Stomach (tissue), 19 donors: ENCODE measurements at places on chromosomes 13 and 19.

GRCh38 chr13:45063261-45063860 is 56.9 kb upstream of the GTF2F2 start:
- DNase-seq, result no peak

- no peak for DNase-seq
These were observed 1.3 kb downstream of the LRG1 start for GRCh38 chr19:4538601-4538954.

GRCh38 chr13:107242138-107242537 is 674.2 kb upstream of the ARGLU1 start:
- DNase-seq, result no peak

DNA sequence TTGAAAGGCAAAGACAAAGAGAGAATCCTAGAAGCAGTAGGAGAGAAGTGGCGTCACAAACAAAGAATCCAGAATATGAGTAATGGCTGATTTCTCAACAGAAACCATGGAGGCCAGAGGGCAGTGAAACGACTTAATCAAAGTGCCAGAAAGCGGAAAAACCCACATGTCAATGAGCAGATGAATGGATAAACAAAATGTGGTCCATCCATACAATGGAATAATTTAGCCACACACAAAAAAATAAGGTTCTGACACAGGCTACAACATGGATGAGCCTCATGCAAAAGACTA is 52.2 kb upstream of the RANBP3 start:
- DNase-seq, result no peak

DNA sequence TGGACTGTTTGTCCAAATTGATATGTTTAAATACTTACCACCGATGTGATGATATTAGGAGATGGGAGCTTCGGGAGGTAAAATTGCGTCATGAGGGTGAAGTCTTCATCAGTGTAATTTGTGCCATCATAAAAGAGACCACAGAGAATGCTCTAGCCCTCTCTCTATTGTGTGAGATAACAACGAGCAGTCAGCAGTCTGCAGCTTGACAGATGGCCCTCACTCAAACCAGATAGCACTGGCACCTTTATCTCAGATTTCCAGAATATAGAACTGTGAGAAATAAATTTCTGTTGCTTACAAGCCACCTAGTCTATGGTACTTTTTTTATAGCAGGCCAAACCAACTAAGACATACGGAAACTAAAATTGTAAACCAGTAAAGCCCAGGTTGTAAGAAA is 1718.9 kb upstream of the MIR17HG start:
- DNase-seq, result no peak

DNA sequence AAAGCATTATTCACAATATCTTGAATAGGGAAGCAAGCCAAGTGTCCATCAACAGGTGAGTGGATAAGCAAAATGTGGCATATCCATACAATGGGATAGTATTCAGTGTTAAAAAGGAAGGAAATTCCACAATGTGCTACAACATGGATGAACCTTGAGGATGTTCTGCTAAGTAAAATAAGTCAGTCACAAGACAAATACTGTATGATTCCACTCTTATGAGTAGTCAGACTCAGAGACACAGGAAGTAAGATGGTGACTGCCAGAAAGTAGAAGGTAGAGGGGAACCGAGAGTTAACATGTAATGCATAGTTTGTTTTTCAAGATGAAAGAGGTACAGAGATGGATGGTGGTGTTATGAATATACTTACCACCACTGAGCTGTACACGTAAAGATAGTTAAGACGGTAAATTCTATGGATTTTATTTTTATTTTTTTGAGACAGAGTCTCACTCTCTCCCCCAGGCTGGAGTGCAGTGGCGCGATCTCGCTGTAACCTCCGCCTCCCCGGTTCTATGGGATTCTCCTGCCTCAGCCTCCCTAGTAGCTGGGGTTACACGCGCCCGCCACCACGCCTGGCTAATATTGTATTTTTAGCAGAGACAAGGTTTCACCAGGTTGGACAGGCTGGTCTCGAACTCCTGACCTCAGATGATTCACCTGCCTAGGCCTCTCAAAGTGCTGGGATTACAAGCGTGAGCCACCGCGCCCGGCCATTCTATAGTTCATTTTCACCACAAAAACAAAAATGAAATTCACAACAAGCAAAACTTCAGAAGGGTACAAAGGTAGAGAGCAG is 1.0 kb upstream of the CHAMP1 start:
- no peak for DNase-seq

DNA sequence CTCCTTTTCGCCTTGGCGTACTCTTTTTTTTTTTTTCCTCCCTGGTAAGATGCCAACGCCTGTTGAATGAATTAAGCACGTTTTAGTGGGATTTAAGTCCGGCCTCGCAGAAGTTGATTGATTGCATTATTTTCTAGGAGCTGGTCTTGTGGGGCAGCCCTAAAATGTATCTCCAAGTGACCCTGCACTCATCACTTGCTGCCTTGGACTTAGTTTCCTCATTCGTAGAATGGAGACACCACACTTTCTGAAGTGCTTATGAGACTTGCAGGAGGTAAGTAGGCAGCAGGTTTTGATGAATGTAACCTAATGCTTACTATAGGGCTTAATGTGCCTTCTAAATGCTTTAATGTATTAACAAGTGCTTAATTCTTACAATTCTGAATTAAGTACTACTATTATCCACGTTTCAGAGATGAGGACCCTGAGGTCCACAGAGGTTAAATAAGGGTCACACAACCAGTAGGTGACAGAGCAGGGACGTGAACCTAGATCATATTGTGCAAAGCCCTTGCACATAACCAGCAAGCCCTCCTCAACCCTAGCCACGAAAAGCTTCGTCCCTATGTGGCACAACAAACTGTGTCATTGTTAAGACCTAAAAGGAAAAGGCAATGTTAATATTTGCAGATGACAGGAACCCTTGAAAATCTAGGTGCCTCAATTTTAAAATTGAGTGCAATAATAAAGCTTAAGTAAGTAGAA is 514 bp upstream of the ARGLU1 start:
- DNase-seq, result no peak

- peak; percentile 77 for DNase-seq
These were observed 51.2 kb downstream of the NLRP12 start for GRCh38 chr19:53772943-53773342.

- no peak for DNase-seq
These were observed 56.7 kb downstream of the AKAP11 start for GRCh38 chr13:42328672-42329071.

DNA sequence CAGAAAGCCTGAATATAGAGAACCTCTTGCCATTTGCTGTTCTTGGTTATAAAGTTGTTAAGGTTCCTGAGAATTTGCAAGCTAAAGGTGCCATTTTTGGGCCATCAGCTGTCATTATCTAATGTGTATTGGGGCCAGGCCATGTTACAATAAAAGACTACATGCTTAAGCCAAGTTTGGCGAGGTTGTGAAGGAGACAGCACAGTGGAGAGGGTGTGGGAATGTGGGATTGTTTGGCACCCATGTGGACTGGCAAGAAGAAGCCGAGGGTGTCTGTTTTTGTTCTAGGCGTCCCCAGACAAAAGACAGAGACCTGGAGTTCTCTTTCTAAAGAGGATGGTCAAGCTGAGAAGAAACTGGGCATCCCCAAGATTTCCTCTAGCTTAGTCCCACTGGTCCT is 64.7 kb downstream of the ZNF44 start:
- DNase-seq, result no peak

DNA sequence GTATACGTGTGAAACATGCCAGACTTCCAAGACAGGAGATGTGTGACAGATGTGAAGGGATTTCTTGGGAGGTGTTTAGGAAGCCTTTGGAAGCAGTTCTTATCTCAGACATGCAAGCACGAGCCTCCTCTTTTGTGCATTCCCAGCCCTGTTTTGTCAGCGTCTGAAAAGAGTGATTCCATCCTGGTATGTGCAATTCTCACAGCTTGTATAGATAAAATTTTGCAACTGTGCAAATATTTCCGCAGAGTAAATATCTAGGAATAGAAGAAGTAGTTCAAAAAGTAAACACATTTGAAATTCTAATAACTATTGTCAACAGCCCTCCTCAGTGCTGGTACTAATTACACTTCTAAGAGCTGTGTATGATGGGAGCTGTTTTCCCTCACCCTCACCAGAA is 72.3 kb upstream of the C1QTNF9B start:
- DNase-seq, result peak; percentile 50

GRCh38 chr13:59979589-59979988 is 184.1 kb downstream of the DIAPH3 start:
- DNase-seq, result no peak

DNA sequence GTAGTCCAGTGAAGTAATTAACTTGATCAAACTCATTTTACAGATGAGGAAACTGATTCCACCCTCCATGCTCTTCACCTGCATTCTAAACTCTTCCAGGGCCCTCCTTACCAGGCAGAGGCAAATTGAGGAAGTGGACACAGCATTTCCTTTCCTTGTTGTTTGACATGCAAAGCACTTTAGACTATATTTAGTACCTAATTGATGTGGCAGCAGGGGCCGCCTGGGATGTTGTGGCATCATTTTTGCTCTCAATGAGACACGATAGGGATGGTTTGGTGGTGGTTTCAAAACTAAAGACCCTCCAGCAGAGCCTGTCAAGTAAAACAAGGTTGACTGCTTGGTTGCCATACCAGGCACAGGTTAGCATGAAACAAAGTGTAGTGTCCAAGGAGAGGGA is 7.9 kb downstream of the SIPA1L3 start:
- no peak for DNase-seq

DNA sequence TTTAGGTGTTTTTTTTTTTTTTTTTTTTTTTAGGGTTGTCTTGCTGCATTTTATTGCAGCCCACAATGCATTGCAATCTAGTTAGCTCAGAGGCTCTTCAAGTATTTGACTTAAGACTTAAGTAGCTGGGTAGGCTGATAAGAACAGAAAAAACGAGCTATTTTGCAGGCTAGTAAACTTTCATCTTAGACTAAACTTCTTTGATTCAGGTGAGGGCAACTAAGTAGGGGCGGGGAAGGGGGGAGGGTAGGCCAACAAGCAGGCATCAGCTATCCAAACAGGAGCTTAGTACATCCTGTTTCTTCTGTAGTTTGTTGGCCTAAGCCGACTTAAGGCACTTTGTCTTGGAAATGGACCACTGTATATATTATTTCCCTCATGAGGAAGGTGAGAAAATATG is 4.9 kb upstream of the TDRD3 start:
- no peak for DNase-seq

DNA sequence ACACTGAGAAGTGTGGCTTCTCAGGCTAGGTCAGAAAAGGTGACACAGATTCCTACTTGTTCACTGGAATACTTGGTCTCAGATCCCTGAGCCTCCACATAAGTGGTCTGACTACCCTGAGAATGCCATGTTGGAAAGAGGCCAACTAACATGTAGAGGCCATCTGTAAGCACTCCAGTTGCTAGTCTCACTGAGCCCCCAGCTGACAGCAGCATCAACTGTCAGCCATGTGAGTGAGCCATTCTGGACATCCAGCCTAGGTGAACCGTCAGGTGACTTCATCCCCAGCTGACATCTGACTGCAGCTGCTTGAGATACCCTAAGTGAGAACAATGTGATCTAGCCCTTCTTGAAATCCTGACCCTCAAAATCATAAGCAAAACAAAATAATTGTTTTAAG is 18.1 kb upstream of the ARL11 start:
- peak; percentile 32 for DNase-seq

DNA sequence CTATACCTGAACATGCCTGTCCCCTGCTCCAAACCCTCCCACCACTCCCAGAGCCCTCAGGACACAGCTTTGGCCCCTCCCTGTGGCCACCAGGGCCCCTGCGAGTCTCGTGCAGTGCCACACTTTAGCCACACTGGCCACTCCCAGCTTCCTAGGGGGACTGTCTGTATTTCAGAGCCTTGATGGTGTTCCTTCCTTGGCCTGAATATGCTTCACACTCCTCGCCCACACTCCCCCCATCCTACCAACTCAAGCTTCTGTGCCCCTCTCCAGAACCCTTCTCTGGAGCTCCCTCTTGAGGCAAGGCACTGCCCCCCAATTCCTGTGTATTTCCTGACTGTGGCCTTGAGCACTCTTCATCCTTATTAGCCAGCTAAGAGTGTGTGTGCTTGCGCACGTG is 80.2 kb downstream of the DPF1 start:
- no peak for DNase-seq

GRCh38 chr19:3593156-3593555 is 7.9 kb downstream of the GIPC3 start:
- DNase-seq, result no peak

- no peak for DNase-seq
These were observed 2.2 kb downstream of the FCER2 start for GRCh38 chr19:7699417-7700401.

DNA sequence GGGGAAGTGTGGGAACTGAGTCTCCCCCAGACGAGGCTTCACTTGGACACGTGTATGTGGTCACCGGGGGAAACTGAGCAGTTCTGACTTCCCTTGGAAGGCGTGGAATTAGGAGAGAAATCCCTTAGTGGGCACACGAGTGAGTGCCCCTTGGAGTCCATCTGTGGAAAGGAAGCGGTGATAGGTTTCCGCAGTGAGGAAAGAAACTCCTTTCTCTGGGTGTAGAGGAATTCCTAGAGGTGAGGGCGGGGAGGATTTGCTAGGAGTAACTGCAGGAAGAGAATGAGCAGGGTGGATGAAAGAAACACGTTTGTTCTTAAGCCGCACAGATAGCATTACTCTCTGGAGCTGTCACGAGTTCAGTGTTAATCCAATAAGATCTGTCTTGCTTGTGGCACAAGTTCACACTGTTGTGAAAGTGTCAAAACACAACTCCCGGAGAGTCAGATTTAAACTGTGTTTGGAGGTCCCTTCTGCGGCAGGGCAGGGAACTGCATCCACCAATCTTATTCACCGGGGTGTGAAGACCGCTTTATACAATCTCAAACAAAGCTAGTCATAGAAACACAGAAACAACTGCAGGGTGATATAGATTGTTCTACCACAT is 1.2 kb downstream of the KL start:
- peak; percentile 83 for DNase-seq

- DNase-seq, result no peak
These were observed at the start of gene HNRNPL for GRCh38 chr19:38849860-38850435. TSS of gene HNRNPL (minus strand) at chr19:38849986. CDS start at chr19:38849966, 20 bp downstream.

- DNase-seq, result no peak
These were observed 110.7 kb downstream of the EFNB2 start for GRCh38 chr13:106424805-106425204.

DNA sequence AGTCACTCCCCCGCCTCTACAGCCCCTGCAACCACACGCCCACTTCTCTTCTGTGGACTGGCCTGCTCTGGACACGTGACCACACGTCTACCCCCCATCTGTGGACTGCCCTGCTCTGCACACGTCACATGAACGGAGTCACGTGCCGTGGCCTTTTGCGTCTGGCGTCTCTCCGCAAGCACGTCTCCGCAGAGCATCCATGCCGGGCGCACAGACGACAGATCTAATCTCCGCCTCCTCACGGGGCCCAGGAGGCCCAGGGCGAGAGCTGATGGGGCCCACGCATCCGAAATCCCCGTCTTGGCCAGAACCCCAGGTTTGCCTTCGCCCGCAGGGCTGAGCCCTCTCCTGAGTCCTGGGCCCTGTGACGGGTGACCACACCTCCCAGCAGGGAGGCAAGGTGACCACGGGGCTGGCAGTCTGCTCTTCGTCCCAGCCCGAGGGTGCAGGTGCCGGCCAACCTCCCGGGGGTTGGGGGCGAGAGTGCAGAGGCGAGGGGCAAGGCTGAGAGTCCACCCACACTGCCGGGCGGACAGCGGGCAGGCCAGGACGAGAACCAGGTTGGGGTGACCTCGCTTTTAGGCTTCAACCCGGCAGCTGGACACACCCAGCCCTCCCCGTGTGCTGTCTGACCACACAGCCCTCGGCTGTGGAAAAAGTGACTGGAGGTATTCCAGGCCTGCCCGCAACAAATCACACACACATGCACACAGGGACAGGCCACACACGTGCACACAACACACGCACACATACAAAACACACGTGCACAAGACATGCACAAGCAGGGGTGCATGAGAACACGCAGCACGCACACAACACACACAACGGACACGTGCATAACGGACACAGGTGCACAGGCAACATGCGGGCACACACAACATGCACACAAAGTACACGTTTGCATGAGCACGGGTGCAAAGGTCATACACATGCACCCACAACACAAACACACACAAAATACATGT is 3.9 kb downstream of the SBNO2 start:
- DNase-seq, result peak; percentile 56
